Activated CD4-positive, alpha-beta T cell treated with anti-CD3 and anti-CD28 coated beads, Interleukin-10, Interleukin-2, amounts not matched to agents 100 ng/mL and 50 ng/mL, durations not matched to agents 16 hours and 8 hours (primary cell): ENCODE measurements at places on chromosomes 2 and 18.

DNA sequence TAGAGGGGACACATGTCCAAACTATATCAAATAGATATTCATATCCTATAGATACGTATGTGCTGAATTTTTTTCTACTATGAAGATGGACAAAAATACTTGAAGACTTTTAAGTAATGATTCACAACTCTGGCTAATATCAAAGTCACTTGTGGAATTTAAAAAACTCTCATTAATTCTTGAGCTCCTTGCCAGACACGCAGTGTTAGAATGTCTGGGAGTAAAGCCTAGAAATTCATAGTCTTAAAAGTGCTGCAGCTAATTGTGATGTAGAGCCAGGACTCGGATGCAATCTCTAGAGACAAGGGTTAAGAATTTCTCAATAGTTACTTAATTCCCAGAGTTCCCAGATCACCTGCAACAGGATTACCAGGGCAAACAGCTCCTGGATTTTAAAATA, 107.4 kb downstream of the ARL6IP6 start:
- DNase-seq: no peak

DNA sequence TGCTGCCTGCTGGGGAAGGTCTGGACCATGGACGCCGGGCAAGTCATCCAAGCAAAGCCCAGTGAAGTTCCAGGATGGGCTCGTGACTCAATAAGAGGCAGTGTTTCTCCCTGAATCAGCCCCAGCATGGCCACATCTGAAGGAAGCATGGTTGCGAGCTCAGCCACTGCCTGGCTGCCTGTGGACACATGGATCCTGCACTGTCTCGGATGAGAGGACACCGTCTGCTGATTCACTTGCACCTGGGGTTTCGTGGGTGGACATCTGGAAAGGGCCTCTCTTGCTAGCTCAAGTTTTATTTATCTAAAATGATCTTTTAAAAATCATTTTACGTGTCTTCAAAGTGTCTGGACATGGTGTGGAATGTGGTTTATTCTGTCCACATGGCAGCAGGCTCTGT, 224.8 kb upstream of the FN1 start:
- no peak for DNase-seq

DNA sequence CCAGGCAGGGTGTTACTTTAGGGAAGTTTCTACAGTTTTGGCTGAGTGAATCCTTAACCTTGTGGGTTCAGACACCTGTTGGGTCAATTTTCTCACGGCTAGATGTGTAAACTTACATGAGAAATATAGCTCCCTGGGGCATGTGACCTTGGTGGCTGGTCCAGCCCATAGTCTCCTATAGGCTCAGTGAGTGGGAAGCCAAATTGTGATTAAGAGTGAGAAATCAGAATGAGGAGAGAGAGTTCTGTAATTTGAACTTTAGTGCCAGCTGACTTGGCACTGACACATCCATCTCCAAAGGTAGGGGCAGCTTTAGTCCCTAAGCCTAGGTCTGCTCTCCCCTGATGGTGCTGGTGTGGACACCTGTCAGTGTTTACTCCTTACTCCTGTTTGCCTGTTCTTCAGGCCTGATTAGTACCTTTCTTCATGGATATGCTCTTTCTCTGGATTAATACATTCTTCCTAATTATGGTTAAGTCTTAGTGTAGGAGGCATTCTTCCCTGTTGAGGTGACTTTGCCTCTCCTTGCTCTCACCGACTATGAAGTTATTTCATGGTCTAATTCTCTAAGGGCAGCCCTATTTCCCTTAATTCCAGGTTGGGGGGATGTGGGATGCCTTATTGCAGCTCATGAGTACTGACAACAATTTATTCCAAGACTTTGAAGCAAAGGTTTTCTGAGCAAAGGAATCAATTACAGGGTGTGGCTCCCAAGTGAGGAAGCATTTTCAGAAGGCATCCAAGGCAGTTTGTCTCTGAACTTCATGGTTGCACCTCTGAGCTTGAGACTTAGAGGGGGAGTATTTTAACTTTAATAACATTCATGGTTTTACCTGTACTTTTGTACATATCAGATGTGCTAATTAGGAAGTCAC, 177.3 kb downstream of the DYSF start:
- DNase-seq: no peak

DNA sequence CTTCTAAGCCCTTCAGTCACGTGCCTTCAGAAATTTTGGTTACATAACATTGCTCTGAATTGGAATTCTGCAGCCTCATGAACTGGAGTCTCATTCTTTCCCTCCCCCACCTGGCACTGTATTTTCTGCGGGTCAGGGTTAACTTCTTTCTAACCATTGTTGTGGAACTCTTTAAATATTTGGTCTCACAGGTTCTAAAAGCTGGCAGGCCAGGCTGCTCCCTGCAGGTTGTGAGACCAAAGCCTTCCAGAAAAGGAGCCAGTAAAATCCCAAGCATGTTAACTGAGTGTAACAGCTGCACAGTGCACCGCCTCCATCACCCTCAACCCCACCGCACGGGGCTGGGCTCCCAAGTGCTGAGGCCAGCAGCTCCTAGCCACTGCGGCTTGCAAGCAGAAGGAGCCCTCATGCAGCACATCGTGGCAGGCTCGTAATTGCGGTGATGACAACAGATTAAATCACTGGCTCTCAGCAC, 174.1 kb upstream of the ALPP start:
- DNase-seq: no peak

GRCh38 chr2:222303045-222303827, 4.4 kb upstream of the PAX3 start:
- DNase-seq: no peak

DNA sequence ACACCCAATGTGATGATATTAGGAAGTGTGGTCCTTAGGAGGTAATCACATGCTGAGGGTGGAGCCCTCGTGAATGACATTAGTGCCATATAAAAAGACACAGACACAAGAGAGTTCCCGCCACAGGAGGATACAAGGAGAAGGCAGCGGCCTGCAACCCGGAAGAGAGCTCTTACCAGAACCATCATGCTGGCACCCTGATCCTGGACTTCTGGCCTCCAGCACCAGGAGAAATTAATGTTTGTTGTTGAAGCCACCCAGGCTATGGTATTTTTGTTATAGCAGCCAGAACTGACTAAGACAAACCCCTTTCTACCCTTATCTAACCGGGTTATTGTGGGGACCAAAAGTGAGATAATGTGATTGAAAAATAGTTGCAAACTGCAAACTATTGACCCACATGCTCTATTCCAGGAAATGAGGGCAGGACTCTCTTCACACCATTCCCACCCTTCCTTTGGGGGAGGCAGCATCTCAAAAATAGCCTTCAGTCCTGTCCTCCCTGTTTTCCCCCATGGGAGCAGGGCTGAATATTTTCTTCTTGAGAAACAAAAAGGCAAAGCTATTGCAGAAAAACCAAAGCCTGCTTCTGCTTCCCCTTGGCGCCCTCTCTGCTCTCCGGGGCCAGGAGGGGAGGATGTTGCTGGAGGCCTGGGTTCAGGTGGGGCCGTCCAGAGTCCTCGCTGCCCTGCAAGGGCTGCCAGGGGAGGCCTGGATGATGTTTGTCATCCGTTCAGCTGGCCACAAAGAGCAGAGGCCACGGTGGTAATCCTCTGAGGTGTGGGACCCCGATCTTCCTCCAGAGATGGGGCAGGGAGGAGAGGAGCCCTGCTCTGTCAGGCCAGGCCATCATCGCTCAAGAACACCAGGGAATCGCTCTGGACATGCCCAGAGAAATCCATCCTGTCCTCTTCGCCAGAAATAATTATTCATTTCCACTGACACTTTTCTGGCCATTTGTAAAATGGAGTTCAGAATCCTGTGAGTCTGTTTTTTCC, 73.8 kb upstream of the HAAO start:
- DNase-seq: no peak

- DNase-seq: no peak
These were observed 53.0 kb upstream of the ATP8B1 start for GRCh38 chr18:57856128-57856527.

GRCh38 chr2:31347750-31348149, 66.8 kb downstream of the XDH start:
- DNase-seq: no peak

DNA sequence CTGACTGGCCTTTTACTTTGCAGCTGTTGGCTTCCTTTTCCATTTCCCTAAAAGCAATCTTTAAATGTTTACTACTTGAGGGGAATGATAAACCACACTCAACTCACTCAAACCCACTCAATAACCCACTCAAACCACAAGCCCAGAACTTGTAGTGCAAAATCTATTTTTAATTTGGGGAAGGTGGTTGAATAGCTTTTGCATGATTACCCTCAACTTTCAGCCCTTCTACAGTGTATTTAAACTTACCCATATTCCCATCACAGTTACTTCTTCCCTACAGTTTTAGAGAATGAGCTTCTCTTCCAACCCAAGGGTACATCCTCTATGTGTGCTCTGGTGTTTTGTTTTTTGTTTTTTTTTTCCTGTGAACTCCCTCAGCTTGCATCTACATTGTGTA, 636.1 kb downstream of the TDRD15 start:
- DNase-seq: no peak

- no peak for DNase-seq
These were observed 50.6 kb upstream of the PARD3B start for GRCh38 chr2:204494681-204495080.

DNA sequence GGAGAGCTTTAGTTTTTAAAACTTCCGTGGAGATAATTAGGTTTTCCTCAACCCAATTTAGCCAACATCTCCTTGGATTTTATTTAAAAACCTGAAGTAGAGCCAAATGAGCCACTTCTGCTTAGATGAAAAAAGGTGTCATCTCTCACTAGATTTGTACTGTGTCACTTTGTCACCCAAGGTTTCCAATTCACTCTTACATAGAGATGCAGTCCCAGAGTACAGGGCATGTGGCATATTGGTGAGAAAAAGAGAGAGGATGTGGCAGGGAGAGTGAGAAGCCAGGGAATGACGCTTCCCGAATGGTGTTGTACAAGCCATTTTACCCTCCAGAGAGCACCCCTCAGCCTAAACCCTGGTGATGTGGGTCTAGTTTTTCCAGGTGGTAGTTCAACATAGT, 44.4 kb upstream of the CTLA4 start:
- no peak for DNase-seq

DNA sequence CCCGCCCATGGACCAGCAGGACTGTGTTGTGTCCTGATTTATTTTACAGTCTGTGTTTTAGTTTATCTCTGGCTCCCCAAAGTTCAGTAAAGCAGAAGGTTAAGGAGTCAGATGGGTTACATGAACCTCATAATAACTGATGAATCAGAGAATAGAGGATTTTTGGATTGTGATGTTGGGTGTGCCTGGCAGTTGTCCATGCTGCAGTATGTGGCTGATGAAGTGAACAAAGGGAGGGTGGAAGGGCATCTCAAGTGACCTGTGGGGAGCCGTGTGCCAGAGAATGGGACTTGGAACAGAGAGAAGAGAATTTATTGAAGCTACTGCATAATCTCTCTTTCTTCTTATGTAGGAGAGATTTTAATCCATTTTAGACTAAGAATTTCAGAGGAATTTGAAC, 145.5 kb downstream of the MAP4K4 start:
- DNase-seq: no peak

DNA sequence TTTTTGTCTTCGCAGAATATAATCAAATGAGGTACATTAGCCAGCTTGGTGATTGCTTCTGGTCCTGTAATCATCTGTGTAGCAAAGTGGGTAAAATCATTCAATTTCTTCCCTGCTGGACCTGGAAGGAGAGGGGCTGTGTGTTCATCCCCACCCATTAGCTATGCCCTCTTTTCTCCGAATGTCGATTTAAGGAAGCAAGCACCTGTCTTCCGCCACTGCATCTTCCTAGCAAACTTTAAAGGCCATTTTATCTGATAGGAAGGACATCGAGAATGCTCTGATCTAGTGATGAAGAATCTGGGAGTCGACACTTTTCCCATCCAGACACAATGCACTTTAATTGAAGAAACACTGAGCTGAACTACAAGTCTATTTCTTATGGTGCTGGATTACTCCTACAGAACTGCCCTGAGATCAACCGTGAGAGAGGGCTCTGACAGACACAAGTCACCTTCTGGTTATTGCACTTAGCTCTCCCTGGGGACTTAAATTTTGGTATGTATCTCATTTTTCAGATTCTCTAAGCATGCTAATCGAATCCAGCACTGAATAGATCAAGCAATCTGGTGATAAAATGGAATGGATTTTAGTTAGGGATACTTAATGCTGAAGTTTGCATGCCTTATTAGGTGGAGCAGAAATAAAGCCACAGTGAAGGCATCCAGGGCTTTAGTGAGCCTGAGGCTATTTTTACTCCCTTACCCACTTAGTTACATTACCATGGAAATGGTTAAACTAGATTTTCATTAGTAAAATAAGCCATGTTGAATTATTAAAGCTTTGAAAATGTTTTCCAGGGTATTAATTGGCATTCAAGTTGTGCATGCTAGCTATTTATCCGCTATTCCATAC, 1.3 kb downstream of the NYAP2 start:
- DNase-seq: no peak

GRCh38 chr2:20766798-20767644, 55.9 kb downstream of the LDAH start:
- no peak for DNase-seq

DNA sequence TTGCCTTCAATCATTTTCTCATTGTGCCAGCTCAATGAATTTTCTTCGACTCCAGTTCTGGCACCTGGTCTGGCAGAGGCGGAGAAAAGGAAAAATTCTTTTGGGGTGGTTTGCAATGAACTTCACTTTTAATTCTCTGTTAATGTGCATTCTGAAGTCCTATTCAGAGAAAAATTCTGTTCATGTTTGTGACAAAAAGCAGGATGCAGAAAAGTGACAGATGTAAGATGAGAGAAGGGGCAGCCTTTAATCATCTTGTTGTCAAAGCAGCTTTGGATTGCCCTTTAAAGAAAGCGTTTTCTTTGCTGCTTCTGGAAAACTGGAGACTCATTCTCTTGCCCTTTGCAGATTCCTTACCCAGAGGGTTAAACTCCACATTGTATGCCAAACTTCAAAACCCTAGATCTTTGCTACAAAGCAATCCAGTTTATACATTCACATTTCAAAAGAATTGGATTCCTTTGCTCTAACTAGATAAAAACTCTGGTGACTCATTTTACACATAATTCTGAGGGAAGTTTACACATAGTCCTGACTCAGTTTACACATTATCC, 94.6 kb upstream of the CAVIN2 start:
- DNase-seq: no peak

DNA sequence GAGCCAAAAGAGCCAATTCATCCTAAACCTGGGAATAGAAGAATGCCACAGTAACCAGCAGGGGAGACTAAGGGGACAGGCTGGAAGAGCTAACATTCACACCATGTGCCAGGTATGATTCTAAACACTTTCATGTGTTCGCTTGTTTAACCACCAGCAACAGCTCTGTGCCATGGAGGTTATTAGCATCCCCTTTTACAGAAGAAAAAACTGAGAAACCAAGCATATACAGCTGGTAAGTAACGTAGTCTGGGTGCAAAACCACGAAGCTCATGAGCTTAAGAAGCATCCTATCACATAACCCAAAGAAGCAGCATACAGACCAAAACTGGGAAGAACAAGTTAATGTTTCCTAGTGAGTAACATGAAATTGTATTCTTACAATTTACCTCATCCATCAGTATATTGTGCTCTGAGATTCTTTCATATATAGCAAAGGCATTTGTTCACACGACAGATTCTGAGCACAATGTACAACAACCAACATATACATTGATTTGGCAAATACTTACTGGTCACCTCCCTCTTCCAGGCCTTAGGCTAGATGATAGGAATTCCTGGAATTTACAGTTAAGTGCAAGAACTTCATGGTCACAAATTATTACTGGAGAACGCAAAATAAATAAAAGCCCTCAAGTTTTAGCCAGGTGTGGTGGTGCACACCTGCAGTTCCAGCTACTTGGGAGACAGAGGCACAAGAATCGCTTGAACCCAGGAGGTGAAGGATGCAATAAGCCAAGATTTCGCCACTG, 36.5 kb upstream of the HNRNPA3 start:
- no peak for DNase-seq
